A549 treated with Hydrocortisone at 1 μM for 4 hours (cell line): ENCODE measurements at places on chromosomes 6 and 20. TPM values are rescaled to one million over a fixed set of nuclear protein-coding genes. Genes with fewer than 3 reads are reported as not detected.

Gene ELOVL4
- total RNA-seq: 1.4 to 2.1 TPM (median 1.5 TPM) in 5 replicates

Gene C6orf141
- total RNA-seq: 7.8 to 10.1 TPM (median 9.2 TPM) in 5 replicates

Gene CYP39A1
- total RNA-seq: 0.05 TPM in 1 of 5 replicates, not detected in the others

Gene AGPAT4
- total RNA-seq: 3.5 to 5.6 TPM (median 5.2 TPM) in 5 replicates

Gene MAS1
- total RNA-seq: not detected in 5 replicates

Gene SLC17A3
- total RNA-seq: 0.70 to 1.1 TPM (median 1.0 TPM) in 5 replicates

Gene THEMIS
- total RNA-seq: not detected in 5 replicates

Gene TMEM74B
- 2.5 to 4.5 TPM (median 3.4 TPM) in 5 replicates for total RNA-seq

Gene ARHGAP40
- 0.08 TPM in 1 of 5 replicates, not detected in the others for total RNA-seq

Gene RSPO4
- not detected in 5 replicates for total RNA-seq

Gene KCNK5
- 1.0 to 1.5 TPM (median 1.2 TPM) in 5 replicates for total RNA-seq

Gene TXNDC5
- total RNA-seq: 129 to 150 TPM (median 138 TPM) in 5 replicates

Gene EEF1A2
- total RNA-seq: 142 to 176 TPM (median 148 TPM) in 5 replicates
